Astrocyte (in vitro differentiated cells and primary cell): ENCODE measurements at places on chromosomes 3 and 15. TPM values are rescaled to one million over a fixed set of nuclear protein-coding genes. Genes with fewer than 3 reads are reported as not detected.

Gene IP6K2
- 92.9 and 104 TPM in 2 replicates for total RNA-seq

Gene IL12A
- total RNA-seq: 2.9 and 3.0 TPM in 2 replicates

Gene CHRM5
- total RNA-seq: 0.07 TPM in 1 of 2 replicates, not detected in the other

Gene ZBED2
- 0.36 and 1.0 TPM in 2 replicates for total RNA-seq

Gene PDZRN3
- 19.8 and 25.2 TPM in 2 replicates for total RNA-seq

Gene LRRIQ4
- total RNA-seq: not detected in 2 replicates

Gene CHRNB4
- not detected in 2 replicates for total RNA-seq

Gene MNS1
- total RNA-seq: 0.86 and 1.6 TPM in 2 replicates

Gene CACNA2D2
- total RNA-seq: 0.31 and 1.00 TPM in 2 replicates

Gene WNT5A
- 45.8 and 66.2 TPM in 2 replicates for total RNA-seq

Gene KBTBD13
- total RNA-seq: not detected in 2 replicates

Gene ADPGK
- 67.3 and 72.1 TPM in 2 replicates for total RNA-seq

Gene FOXB1
- 0.96 and 1.3 TPM in 2 replicates for total RNA-seq

Gene NOX5
- total RNA-seq: 0.09 and 0.14 TPM in 2 replicates

Gene SI
- not detected in 2 replicates for total RNA-seq

Gene CNTN3
- 0.50 and 0.91 TPM in 2 replicates for total RNA-seq

Gene CKMT1B
- total RNA-seq: 0.72 and 0.89 TPM in 2 replicates

Gene RYR3
- 0.91 and 1.5 TPM in 2 replicates for total RNA-seq

Gene TMEM207
- not detected in 2 replicates for total RNA-seq

Gene CYP1A2
- total RNA-seq: not detected in 2 replicates

Gene ABHD2
- total RNA-seq: 41.3 and 50.3 TPM in 2 replicates

Gene AMT
- total RNA-seq: 4.0 and 5.2 TPM in 2 replicates

Gene CLRN1
- not detected in 2 replicates for total RNA-seq

Gene TRA2B
- 112 and 120 TPM in 2 replicates for total RNA-seq

Gene LDHAL6B
- total RNA-seq: not detected in 2 replicates

Gene STAB1
- total RNA-seq: 0.39 TPM in 1 of 2 replicates, not detected in the other

Gene CMTM7
- 19.7 and 23.9 TPM in 2 replicates for total RNA-seq

Gene IL20RB
- total RNA-seq: 22.0 and 23.6 TPM in 2 replicates

Gene GOLGA8S
- 0.14 and 0.26 TPM in 2 replicates for total RNA-seq

Gene GABRB3
- 43.2 and 47.9 TPM in 2 replicates for total RNA-seq

Gene TRAIP
- total RNA-seq: 3.2 and 3.4 TPM in 2 replicates

Gene DLL4
- 0.09 and 0.29 TPM in 2 replicates for total RNA-seq

Gene ATP8B4
- 0.23 and 0.31 TPM in 2 replicates for total RNA-seq

Gene SYNPR
- total RNA-seq: 0.27 TPM in 1 of 2 replicates, not detected in the other

Gene CCNB2
- 5.9 and 7.9 TPM in 2 replicates for total RNA-seq

Gene SPESP1
- total RNA-seq: not detected in 2 replicates

Gene BFSP2
- not detected in 2 replicates for total RNA-seq

Gene CCK
- total RNA-seq: not detected in 2 replicates

Gene GABRA5
- 5.9 and 7.9 TPM in 2 replicates for total RNA-seq

Gene PEX11A
- total RNA-seq: 2.1 and 2.5 TPM in 2 replicates

Gene IL5RA
- not detected in 2 replicates for total RNA-seq

Gene CXCR6
- not detected in 2 replicates for total RNA-seq

Gene MKRN2OS
- total RNA-seq: 0.25 TPM in 1 of 2 replicates, not detected in the other

Gene WDR76
- 0.73 and 1.0 TPM in 2 replicates for total RNA-seq

Gene OXTR
- total RNA-seq: 2.2 and 3.0 TPM in 2 replicates

Gene ITGB5
- 139 and 201 TPM in 2 replicates for total RNA-seq

Gene ZKSCAN7
- total RNA-seq: 4.8 and 5.7 TPM in 2 replicates

Gene RAD51
- total RNA-seq: 3.6 and 5.6 TPM in 2 replicates

Gene LSG1
- total RNA-seq: 32.3 and 38.4 TPM in 2 replicates

Gene HYAL2
- total RNA-seq: 42.9 and 45.8 TPM in 2 replicates

Gene SPATA12
- total RNA-seq: not detected in 2 replicates

Gene RFTN1
- total RNA-seq: 49.5 and 56.8 TPM in 2 replicates

Gene GPR27
- 2.0 and 2.9 TPM in 2 replicates for total RNA-seq

Gene SIDT1
- not detected in 2 replicates for total RNA-seq

Gene ACOX2
- total RNA-seq: 2.2 and 2.7 TPM in 2 replicates

Gene SERINC4
- 0.30 TPM in 1 of 2 replicates, not detected in the other for total RNA-seq

Gene NAALADL2
- total RNA-seq: 2.7 and 3.3 TPM in 2 replicates

Gene ADAMTSL3
- 2.4 and 3.0 TPM in 2 replicates for total RNA-seq
